Stimulated activated CD4-positive, alpha-beta T cell treated with anti-CD3 and anti-CD28 coated beads, Interleukin-4, amount 100 ng/mL, for 1 hour (primary cell): ENCODE measurements at places on chromosomes 1 and 21.

DNA sequence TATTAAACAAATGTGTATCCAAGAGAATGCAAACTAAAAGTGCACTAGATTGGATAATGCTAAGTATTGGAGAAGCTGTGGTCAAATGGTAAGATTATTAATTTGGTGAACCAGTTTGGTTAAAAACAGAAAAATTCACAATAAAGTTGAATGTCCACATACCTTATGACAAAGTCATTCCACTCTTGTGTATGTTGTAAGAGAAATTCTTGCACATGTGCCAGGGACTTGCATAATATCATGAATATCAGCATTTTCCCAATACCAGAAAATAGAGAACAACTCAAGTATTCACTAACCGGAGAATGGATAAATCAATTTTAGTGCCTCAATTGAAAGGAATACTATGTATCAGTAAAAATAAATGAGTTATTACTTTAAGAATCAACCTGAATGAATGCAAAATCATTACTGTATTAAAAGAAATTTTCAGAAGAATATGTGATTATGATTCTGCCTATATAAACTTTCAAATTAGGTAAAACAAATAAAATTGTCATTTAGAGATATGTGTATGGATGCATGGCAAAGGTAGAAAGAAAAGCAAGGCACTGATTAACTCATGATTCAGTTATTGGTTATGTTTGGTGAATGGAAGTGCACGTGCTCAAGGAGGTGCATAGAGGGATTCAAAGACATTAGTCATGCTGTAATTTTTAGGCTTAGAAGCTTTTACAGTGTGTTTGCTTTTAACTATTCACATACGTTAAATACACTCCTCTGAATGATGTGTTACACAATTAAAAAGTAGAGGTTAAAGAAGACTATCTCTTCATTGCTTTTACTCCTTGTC, 217.4 kb upstream of the KCNK2 start:
- no peak for DNase-seq

DNA sequence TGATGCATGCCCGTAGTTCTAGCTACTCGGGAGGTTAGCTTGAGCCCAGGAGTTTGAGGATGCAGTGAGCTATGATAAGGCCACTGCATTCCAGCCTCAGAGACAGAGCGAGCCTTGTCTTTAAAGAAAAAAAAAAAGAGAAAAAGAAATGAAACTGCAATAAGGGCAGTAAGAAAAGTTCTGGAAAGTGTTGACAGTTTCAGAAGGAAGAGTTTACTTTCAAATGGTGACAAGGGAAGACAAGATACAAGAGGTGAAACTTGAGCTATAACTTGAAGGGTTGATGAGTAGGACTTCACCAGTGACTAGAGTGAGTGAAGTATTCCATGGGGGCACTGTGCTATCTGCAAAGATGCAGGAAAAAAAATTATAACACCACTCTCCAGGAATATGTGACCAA, 125.0 kb downstream of the AKT3 start:
- no peak for DNase-seq

- DNase-seq, result no peak
These were observed 15.2 kb upstream of the LMX1A start for GRCh38 chr1:165371588-165372225.

DNA sequence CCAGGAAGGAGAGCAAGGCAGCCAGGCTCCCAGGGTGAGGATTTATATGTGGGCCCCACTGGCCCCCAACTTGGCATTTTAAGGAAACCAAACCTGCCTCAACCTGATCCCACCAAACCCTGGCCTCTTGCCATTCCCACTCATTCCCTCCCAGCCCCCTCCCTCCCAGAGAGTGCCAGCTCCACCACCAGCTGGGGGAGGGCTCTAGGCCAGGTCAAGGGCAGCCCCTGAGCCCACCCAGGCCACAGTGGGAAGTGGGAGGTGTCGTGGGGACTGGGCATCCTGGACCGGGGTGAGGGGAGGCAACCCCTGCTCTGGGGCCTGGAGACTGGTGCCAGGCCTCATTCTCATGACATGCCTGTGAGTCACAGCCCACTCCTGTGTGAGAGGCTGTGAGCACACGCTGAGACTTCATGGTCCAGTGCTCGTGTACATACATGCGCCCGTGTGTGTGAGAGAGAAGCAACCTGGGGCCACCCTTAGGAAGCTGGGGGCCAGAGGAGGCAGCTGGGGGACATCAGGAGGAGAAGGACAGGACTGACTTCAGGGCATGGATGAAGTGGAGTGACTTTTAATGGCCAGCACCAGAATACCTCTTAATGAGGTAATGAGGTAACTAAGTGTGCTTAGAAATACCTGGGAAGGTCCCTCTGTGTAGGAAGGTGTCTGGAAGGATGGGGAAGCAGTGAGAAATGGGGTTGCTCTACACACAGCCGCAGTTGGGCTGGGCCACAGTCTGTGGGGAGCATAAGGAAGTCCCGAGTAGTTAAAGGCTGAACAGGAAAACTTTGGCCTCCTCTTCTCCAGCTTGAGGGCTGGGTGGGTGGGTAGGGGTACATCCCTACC, at the start of gene S100A2:
Gene S100A2, minus strand, starts transcription at position 316 of the 846 bp plus-strand sequence. CDS start 1,967 bp downstream, outside the sequence.
- DNase-seq, result peak; percentile 55

DNA sequence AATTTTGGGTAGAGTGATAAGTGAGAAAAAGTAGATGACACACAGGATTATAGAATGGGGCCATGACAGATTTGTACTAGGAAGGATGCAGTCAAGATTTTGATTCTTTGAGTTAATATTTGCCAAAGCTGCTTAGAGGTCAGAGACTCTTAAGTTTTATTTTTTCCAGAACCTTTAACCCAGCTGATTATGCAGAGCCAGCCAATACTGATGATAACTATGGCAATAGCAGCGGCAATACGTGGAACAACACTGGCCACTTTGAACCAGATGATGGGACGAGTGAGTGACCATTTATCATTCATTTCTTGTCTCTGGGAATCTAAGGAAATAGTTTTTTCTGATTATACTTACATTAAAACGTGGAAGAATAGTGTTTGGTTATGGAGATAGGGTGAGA, 16.1 kb downstream of the UBAP2L start:
- DNase-seq, result no peak

GRCh38 chr1:67889953-67890567, 56.8 kb upstream of the GNG12 start:
- DNase-seq, result no peak

GRCh38 chr1:9724706-9725476, 73.4 kb downstream of the PIK3CD start:
- DNase-seq, result peak; percentile 72

- DNase-seq, result no peak
These were observed 79.1 kb downstream of the MRPS6 start for GRCh38 chr21:34152500-34152899.

DNA sequence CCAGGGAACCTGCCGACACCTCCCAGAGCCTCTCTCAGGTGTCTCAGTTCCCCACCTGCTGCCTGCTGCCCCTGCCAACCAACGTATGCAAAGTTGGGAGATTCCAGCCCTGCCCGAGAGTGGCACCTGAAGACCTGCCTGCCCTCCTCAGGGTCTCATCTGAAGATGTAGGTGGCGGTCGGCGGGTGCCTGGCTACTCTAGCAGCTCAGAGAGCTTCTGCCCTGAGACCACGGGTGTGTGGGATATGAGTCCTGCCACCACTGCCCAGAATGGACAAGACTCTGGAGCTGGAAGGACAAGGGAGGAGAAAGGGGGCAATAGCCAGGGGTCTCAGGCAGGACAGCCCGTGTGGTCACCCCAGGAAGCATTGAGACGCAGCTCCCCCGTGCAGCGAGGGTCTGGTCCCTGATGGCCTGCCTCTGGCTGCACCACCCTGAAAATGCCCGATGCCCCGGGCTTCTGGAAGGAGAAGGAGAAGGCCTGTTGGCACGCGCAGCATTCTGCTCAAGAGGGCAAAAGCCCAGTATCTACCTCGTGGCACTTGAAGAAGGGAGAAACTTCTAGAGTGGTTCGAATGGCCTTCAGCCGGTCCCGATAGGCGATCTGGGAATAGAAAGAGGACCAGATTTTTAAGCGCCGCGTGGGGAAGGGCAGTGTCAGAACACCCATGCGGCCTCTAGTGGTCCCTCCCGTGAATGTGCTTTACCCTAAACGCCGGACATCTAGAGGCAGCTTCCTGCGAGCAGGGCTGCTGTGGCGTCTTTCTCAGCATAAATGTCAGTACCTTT, 88.8 kb downstream of the STUM start:
- no peak for DNase-seq

GRCh38 chr1:119713749-119714456, 2.2 kb downstream of the PHGDH start:
- no peak for DNase-seq

DNA sequence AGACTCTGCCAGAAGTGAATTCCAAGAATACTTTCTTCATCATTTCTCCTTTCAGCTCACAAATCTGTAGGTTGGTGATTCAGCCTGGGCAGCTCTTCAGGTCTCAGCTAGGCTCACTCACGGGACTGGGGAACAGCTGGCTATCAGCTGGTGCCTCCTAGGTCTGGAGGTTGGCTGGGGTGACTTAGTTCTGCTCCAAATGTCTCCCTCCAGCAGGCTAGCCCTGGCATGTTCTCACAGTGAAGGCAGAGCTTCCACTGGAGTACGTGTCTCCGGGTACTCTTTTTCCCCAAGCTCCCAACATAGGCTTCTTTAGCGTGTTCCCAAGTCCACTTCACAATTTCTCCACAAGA, 12.5 kb upstream of the VAMP4 start:
- no peak for DNase-seq

GRCh38 chr1:226938903-226939437, 1.1 kb upstream of the COQ8A start:
- DNase-seq, result no peak

GRCh38 chr1:236907205-236907604, 97.0 kb downstream of the MT1HL1 start:
- DNase-seq, result no peak

GRCh38 chr1:11441211-11441952, 37.6 kb upstream of the DISP3 start:
- DNase-seq, result no peak

- no peak for DNase-seq
These were observed 15.0 kb downstream of the ETNK2 start for GRCh38 chr1:204136814-204137213.

GRCh38 chr1:147099192-147099591, 73.1 kb downstream of the PRKAB2 start:
- DNase-seq, result no peak

GRCh38 chr1:78079580-78079979, 33.8 kb downstream of the GIPC2 start:
- DNase-seq, result no peak

DNA sequence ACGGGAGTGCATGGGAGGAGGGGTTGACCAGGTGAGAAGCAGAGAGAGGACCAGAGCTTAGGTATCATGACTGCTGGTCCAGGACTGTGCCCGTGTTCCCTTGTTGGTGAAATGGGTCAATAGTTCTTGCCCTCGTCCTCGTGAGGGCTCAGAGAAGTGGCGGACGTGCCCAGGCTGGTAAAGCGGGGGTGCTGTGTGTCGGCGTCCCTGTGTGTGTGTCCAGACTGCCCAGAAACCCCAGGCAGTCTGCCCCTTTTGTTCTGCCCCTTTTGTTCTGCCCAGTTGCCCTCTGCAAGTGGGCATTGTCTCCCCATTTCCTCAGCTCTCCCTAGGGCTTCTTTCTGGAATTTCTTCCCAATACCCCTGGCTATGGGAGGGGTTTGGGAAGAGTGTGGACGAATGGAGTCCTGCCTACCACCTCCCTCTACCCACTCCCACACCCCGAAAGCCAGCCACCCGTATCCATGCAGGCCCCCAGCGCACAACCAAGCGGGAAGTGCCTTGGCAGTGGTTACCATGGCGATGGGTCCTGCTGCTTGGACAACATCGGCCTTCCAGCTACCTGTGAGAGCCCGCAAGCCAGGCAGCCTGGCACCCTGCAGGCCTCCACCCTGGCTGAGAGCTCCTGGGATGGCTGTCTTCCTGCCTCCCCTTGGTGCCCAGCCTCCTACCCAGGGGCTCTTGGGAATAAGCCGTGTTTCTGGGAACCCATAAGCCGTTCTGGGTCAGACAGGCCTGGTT, 34.7 kb downstream of the ACOT11 start:
- DNase-seq, result no peak

- no peak for DNase-seq
These were observed 55.6 kb downstream of the AHDC1 start for GRCh38 chr1:27548136-27548853.

DNA sequence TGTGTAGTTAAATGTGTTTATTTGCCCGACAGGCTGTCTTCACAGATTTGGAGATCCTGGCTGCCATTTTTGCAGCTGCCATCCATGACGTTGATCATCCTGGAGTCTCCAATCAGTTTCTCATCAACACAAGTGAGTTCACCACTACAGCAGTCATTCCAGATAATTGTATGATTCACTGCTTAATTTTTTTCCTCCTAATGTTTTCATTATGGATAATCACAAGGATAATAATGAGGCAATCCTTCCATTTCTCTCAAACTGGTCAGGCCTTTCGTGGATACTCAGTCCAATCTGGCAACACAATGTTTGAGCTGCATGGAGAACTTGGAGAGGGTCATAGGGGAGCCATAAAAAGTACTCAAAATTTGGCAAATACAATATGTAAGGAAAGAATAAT, 168.3 kb upstream of the SGIP1 start:
- DNase-seq, result no peak

- DNase-seq, result peak; percentile 33
These were observed 633 bp downstream of the THEMIS2 start for GRCh38 chr1:27872802-27873551.

- no peak for DNase-seq
These were observed 10.4 kb upstream of the TLR5 start for GRCh38 chr1:223153177-223154119.

- no peak for DNase-seq
These were observed 62.7 kb downstream of the SDC3 start for GRCh38 chr1:30845904-30846290.

DNA sequence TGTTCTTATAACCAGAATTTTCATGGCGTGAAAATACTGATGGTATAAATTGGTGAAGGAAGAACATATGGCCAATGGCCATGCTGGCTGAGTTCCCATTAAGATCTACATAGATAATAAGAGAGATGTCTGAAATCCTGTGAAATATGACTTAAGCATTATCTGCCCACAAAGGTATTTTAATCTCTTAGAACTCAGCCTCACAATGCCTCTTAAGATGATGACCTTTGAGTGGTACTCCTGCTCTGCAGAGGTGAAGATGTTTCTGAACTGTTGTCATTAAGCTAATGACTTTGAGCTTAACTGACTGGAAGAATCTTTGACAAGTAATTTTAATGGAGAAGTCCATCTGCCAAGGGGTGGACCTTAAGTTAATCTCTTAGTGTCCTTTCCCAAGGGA, 148.7 kb downstream of the ZNF326 start:
- no peak for DNase-seq

- DNase-seq, result no peak
These were observed 23.1 kb downstream of the SNAP47 start for GRCh38 chr1:227758366-227758765.

- no peak for DNase-seq
These were observed 1.6 kb downstream of the CASZ1 start for GRCh38 chr1:10794724-10795275.

DNA sequence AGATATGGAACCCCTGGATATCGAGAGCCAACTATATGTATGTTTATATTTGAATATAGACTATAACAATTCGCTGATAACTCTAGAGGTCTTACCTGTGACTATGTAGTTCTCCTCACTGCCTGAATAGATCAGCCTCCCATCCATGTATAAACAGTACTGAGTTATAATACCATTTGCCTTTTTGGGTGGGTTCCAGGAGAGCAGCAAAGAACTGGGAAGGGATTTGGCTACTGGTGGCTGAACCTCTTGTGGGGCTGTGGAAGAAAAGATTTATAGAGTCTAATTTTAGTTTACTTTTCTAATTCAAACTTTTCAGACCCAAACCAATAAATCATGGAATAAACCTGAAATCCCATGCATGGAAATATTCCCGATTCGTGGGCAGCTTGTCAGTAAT, 376.9 kb downstream of the USH2A start:
- DNase-seq, result no peak

GRCh38 chr1:233295975-233296322, 424 bp upstream of the PCNX2 start:
- no peak for DNase-seq

- no peak for DNase-seq
These were observed 76.6 kb upstream of the KIAA0040 start for GRCh38 chr1:175269151-175269550.
